Daoy (cell line): ENCODE measurements at places on chromosomes 7 and 10.

- DNase-seq, result no peak
Observed at GRCh38 chr10:22263106-22263505, 45.3 kb upstream of the EBLN1 start.

- DNase-seq, result no peak
Observed at GRCh38 chr10:71278691-71279588, 40.1 kb upstream of the SLC29A3 start.

DNA sequence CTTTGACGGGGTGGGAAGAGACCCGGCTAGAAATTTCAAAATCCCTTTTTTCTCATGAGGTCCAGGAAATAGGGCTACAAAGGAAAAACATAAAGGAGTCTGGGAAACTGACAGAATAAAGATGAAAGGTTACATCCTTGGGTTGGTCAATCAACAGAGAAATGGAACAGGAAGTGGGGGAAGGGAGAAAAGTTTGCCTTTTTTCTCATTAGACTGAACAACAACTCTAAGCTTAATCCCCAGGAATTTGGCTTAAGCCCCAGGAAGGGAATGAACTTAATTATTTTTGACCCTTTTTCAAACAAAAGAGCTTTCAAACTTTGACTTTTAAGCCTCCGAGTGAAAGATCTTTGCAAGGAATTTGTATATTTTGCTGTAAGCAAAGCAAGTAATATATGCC is 32.7 kb downstream of the LGI1 start:
- no peak for DNase-seq

DNA sequence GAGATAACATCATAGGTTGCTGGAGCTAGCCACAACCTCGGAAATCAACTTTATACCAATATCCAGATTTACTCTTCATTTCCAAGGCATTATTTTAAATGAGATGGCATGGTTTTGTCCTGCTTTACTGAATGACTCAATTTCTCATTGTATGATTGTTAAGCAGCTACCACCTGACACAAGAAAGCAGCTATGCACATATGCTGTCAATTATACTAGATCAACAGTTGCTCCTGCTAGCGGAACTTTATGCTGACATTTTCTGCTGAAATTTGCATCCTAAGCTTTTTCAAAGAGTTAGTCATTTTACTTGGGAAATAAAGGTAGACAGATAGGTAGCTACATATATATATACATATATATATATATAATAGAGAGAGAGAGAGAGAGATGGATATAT is 8.9 kb upstream of the CH25H start:
- DNase-seq, result no peak

GRCh38 chr7:142463401-142463850 is 205.6 kb upstream of the PRSS58 start:
- DNase-seq, result no peak

- DNase-seq, result no peak
Observed at GRCh38 chr7:129769866-129770808, 158.6 kb downstream of the NRF1 start.

DNA sequence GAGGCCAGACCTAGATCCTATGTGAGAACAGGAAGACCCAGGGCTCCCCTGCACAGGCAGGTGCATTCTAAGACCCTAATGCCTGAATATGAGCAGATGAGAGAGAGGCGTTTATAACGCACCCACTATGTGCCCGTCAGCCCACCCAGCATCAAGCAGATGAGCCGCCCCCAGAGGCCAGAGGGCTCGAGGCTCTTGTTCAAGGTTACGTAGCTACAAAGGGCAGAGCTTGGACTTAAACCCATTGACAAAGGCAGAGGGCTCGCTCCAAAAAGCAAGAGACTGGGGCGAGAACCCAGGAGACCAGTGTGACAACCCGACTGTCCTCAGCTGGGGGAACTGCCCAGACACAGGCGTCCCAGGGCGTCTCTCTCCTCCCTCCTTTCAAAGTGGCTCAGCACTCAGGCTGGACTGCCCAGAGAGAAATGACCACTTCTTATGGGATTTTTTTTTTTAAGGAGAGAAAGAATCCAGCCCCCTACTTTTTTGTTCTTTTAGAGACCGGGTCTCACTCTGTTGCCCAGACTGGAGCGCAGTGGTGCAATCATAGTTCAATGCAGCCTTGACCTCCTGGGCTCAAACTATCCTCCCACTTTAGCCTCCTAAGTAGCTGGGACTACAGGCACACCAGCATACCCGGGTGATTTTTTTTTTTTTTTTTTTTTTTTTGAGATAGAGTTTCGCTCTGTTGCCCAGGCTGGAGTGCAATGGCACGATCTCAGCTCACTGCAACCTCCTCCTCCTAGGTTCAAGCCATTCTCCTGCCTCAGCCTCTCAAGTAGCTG is 40.1 kb downstream of the TNRC18 start:
- DNase-seq, result no peak

DNA sequence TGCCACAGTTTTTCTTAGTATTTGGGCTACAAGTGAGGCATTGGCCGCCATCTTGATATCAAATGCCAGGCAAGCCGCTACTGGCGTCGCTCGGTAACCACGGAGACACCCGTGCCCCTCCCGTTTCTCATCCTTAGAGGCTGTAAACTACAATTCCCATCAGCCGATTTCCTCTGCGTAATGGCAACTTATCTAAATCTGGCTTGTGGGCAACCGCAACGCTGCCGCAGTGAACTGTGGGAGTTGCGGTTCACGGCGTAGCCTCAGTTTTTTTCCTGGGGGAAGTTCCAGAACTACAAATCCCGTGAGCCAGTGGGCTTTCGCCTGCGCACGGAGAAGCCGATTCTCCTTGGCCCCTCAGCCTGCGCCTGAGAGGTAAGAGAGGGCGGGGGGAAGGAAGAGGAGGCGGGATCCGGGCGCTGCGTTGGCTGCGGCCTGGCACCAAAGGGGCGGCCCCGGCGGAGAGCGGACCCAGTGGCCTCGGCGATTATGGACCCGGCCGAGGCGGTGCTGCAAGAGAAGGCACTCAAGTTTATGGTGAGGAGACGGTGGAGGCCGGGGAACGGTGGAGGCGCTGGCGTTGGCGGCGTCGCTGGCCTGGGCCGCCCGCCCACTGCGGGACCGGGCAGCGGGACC is at the start of gene BTRC:
Gene BTRC, plus strand, starts transcription at position 474 of the 636 bp plus-strand sequence. Its CDS starts 16 bp downstream, at position 490.
- DNase-seq, result peak; percentile 97

GRCh38 chr7:44258865-44259546 is 58.2 kb downstream of the YKT6 start:
- DNase-seq, result no peak

GRCh38 chr7:132575982-132576720 is at the start of gene PLXNA4:
Gene PLXNA4, minus strand, starts transcription at chr7:132576470. Its CDS starts 67,777 bp downstream, at chr7:132508693.
- peak; percentile 54 for DNase-seq

DNA sequence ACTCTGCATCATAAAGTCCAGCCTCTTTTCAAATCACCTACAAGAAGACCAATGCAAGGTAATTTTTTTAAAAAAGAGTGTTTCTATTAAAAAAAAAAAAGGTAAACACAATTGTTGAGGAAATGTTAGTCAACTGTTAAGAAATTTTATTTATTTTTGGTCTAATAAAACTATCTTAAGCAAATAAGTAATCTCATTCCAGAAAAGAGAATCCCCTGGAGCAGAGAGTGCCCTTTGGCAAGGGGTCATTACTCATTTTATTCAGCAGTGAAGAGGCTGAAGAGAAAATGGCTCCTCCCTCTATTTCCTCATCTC is 63.4 kb upstream of the GSDME start:
- DNase-seq, result no peak

- no peak for DNase-seq
Observed at GRCh38 chr10:84265418-84265817, 20.6 kb downstream of the RGR start.

- no peak for DNase-seq
Observed at GRCh38 chr10:80539421-80540031, 1.8 kb downstream of the SH2D4B start.

GRCh38 chr10:12509016-12509793 is 159.9 kb downstream of the CAMK1D start:
- no peak for DNase-seq

GRCh38 chr10:117788911-117789310 is 246.4 kb downstream of the EMX2 start:
- DNase-seq, result no peak

- DNase-seq, result no peak
Observed at GRCh38 chr7:31858055-31858454, 171.0 kb downstream of the PPP1R17 start.

GRCh38 chr7:116525913-116526861 is 1.4 kb downstream of the CAV1 start:
- DNase-seq, result peak; percentile 97

GRCh38 chr7:73644688-73645286 is 20.5 kb upstream of the MLXIPL start:
- DNase-seq, result no peak

GRCh38 chr7:94146408-94146807 is 142.3 kb upstream of the BET1 start:
- no peak for DNase-seq

DNA sequence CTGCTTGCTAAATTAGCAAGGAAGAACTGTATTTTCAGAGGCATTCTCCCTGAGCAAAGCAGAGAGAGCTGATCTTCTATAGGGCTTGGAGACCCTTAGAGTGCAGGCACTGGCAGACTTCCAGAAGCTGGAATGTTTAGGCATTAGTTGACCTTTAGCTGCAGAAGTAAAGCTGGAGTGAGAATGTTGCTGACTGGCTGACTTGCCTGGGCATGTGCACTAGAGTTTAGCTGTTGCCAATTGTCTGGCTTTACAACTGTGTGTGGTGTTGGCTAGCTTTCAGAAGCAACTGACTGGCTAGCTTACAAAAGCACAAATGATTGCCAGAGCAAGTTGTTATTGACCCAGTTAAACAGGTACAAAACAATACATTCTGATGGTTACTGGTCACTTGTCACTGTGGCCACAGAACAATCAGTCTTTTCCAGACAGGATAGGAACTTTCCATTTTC is 25.1 kb downstream of the FAM13C start:
- no peak for DNase-seq

DNA sequence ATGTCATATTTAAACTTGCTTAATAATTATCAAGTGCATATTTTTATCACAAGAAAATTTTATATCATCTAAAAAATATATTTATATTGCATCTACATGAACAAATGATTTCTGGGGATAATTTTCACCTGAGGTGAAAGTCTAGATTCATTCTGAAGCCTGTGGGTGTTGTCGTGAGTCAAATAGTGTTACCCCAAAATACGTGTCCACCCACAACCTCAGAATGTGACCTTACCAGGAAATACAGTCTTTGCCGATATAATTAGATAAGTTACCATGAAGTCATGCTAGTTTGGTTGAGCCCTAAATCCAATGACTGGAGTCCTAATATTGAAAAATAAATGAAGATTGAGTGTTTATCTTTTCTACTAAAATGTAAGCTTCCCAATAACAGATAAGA is 203.0 kb upstream of the MDFIC start:
- DNase-seq, result no peak

DNA sequence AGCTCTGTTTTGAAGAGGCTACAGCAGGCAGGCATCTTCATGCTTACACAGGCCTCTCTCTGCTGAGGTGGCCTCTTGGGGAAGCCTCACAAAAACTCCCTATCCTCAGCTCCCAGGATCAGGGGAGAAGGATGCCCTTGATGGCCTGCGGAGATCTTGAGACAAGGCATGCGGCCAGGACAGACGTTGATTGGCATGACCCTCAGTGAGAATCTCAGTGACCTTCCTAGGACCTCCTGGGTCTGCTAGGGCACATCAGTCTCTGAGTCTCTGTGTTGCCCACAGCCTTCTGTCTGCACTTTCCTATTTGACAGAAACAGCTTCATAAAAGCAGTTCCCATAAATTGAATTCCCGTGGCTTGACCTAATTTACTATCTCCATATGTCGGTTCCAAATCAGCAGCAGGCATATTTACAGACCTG is 1005.8 kb upstream of the C7orf33 start:
- DNase-seq, result no peak

GRCh38 chr7:23645822-23646221 is 34.2 kb upstream of the FAM221A start:
- DNase-seq, result no peak

DNA sequence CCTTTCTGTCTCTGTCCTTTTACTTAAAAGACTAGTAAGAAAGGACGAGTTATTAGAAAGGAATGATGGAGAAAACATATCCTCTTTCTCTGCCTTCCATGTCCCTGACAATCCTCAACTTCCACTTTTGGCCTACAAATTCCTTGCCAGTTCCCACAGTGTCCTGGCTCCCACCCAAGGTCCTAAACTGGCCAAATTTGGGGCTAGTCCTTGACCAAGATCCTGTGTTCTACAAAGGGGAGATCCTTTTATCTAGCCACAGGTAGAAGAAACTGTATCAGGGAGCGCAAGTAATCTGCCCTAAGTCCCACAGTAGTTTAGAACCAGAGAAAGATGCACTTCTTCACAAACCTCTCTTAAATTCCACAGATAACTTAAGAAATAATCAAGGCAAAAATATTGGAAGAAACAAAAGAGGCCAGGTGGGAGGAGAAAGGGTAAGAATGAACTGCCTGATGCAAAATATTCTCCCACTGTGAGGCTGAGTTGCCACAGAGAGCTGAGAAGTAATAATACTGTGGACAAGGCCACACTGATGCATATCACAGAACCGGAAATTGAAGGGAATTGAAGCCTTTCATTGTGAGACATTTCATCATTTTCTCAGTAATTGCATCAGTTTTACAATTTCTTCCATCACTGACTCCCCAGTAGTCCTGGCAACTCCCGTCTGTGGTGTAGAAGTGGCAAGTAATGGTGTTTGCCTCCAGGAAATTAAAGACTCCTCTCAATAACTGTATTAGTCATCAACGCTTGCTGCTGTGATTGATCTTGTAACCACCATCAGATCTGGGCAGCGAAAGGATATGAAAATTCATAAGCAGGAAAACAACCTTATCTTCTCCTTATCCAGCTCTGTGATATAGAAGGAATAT is 47.2 kb downstream of the DNAJC12 start:
- DNase-seq, result no peak

DNA sequence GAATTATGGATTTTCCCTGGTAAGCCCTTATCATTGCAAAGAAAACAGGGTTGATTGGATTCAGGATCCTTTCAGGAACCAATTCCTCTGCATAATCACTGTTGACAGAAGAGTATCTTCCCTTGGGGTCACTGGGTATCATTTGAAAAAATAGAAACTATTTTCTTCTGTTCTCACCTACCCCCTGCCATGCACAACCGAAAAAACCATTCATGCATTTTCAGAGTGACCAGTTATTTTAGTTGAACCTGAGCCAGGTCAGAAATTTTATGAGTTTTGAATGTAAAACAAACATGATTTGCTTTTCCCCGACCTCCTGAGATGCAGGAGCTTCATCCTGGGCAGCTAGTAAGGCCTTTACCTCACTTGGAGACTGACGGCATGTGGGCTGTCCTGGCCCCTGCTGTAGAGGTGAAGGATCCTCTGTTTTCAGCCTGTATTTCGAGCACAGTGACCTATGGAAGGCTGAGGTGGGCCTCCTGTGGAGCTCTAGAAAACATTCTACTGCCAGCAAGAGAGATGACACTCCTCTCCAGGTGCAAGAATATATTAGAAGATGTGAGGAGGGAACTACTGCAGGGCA is 30.1 kb downstream of the TMEM178B start:
- no peak for DNase-seq
